ENCODE measurements at places on chromosomes 13 and 19.

DNA sequence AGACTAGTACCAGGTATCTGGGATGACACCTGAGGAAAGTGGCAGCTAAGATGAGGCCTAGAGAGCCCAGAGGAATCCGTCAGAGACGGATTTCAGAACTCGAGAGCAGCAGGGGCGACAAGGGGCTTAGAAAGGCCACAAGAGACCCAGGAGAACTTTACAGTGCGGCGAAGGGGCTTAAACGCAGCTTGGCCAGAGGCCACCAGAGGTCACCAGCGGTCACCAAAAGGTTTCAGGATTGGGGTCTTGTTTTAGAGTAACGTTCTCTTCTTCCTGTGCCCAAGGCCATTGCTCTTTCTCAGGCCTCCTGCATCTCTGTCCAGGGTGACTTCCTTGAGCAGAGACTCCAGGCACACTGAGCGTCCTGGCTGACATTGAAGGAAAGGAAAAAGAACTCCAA is 2.2 kb downstream of the ZSCAN22 start:
- peak; percentile 37 for DNase-seq

- no peak for DNase-seq
Measured at GRCh38 chr19:45900738-45901431, 1.5 kb downstream of the MYPOP start.

DNA sequence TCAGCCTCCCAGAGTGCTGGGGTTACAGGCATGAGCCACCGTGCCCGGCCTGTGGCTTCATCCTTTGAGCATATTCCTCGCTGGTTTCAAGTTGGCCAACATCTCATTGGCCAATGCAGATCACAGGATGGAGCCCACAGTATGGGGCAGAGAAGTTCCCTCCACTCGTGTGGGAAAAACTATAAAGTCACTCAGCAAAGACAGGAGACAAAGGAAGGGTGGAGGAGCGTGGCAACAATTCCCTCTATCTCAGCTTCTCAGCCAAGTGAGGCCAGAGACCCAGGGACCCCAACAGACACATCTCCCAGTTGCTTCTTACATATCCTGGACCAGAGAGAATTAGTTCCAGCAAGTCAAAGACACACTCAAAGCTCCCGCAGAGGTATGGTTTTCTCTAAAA is 184.6 kb upstream of the SOX1 start:
- DNase-seq = no peak

GRCh38 chr13:111791131-111791530 is 275.8 kb upstream of the SOX1 start:
- no peak for DNase-seq

- DNase-seq = no peak
Measured at GRCh38 chr19:2722541-2723344, 1.6 kb upstream of the DIRAS1 start.

DNA sequence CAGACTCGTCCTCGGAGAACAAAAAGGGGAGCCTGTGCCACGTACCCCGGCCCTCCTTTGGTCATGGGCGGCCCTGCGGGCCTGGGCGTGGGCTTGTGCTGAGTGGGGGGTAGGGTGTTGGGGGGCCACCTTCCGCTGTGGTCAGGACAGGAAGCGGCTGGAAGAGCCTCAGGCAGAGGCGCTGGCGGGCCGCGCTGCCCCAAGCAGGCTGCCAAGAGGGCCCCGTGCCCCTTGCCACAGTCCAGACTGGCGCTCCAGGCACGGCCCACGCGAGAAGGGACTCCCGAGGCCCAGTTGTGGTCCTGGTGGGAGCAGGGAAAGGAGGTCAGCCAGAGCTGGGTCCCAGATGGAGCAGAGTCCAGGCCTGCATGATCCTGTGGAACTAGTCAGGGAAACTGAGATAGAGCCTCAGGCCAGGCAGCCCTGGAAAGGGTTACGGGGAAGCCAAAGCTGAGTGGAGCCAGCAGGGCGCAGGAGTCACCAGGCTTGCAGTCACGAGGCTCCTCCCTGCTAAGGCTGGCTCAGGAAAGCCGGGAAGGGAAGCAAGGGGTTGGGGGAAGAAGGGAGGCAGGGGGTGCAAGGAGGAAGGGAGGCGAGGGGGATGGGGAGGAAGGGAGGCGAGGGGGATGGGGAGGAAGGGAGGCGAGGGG is 135.0 kb downstream of the CRYL1 start:
- no peak for DNase-seq
